LoVo (cell line): ENCODE measurements at places on chromosomes 3 and 15.

DNA sequence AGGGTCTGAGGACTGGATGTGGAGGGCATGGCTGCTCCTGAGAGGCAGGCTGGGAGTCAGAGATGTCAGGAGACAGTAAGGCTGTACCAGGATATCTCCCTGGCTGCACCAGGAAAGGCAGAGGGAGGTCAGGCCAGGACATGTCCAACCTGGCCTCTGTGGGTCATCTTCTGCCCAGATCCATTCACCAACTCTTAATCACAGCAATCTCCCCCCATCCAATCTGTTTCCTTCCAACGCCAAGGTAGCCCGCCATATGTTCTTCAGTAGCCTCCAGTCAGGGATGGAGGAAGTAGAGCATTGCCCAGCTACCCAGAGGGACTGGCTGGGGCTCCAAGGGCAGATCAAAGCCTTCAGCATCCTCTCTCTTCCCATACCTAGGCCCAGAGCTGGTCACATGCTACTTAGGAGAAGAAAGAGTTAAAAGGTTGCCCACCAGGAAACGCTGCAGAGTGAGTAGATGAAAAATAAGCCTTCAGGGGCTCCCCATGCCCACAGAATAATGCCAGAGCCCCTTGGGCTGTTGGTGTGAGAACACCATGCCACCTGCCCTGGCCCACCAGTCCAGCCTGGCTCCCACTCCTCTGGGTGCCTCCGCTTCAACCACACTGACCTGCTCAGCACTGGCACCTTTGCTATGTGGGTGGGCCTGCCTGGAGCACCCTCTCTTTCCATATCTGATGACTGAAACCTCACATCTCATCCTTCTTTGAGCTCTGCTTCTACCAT is 176.8 kb downstream of the MEGF11 start:
- no peak for DNase-seq

- DNase-seq, result no peak
Measured at GRCh38 chr15:66094331-66094730, 159.2 kb downstream of the MEGF11 start.

DNA sequence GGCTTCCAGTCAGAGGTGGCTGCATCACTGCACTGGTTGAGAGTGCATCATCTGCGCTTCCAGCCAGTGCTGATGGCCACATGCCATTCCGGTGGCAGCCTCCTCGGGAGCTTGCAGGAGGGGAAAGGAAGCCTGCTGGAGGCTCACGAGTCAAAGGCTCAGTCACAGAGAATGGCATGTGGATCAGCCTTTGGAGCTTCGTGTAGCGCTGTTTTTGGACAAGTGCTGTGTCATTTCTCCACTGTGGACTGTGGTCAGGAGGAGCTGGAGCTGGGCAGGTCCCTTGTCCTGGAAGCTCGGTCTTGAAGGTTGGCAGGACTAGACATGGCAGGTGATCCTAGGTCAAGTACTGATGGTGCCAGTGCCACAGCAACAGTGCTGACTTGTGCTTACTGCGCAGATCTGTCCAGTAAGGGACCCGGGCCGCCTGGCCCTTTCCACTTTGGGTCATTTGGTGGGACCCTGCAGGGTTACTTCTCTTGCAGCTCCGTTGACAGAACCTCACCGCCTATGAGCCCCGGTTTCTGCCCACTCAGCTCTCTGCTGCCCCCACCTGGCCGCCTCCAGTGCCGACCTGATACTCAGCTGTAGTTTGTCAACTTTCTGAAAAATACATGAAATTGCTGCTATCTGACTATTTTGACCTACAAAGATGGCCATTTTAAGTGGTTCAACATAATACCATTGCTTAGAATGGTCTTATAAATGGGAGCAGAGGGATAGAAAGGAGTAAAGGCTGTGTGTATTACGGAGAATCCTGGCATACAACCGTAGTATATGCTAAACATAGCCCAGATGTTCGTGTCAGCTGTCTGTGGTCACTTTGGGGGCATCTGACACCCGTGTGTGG is 27.6 kb upstream of the TRPM1 start:
- DNase-seq, result peak; percentile 62

DNA sequence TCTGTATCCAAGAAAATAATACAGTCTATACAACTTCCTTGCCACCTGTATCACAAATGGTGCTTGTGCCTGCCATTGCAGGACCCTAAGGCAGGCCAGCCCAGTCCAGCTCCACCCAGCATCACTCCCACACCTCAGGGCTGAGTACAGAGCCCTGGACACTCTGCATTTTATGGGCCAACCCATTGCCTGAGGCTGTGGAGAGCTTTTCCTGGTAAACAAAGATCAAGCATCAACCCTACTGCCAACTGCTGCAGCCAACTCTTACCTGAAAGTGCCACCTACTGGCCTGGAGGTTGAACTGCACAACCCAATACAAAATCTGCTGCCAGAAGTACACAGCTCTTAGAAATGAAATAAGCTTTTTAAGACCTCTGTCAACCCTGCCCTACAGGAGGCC is 1082.2 kb downstream of the NAALADL2 start:
- DNase-seq, result no peak

GRCh38 chr3:13347390-13347950 is 72.7 kb downstream of the NUP210 start:
- DNase-seq, result no peak

DNA sequence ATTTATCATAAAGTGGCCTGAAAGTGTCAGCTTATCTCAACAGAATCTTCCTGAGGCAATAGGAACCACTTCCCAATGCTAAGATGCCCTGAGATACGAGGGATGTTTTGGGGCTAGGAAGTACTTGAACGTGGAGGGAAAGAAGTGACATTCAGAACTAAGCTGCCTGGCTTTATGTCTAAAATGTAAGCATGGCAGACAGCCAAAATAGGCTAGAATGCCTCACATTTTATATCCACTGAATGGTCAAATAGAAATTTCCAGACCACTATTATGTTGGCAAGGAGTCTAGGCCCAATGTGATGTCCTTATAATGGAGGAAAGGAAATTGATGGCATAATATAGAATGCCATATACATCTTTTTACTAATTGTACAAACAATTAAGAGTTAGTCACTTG is 154.9 kb downstream of the PEX5L start:
- no peak for DNase-seq

DNA sequence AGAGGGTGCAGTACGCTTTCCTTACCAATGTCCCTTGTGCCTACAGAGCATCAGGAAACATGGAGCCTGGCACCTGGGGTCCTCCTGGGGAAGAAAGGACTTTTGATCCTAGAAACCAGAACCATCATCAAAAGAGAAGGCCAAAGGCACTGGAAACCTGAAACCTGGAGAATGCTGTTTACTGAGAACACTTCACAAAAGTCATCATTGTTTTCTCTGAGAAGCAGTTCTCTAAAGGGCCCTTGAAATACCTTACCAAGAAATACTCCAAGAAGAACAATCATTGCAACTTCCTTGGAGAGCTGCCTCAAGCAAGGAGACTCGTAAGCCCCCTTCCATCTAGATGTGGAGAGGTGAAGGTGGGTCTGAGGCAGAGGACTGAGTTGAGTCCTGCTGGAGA is 66.0 kb downstream of the TLE3 start:
- no peak for DNase-seq

GRCh38 chr3:42704136-42704841 is 1.7 kb upstream of the HHATL start:
- DNase-seq, result no peak

GRCh38 chr3:32310918-32311839 is 72.7 kb downstream of the CMTM8 start:
- DNase-seq, result no peak
